ENCODE measurements at places on chromosomes 5 and 9. TPM values are rescaled to one million over a fixed set of nuclear protein-coding genes. Genes with fewer than 3 reads are reported as not detected.

The NR4A3 gene
- 3.5 TPM for total RNA-seq

The SLC24A2 gene
- not detected for total RNA-seq

The CTXN3 gene
- total RNA-seq, result not detected

The GADD45G gene
- total RNA-seq, result 0.42 TPM

The HRCT1 gene
- total RNA-seq, result 0.30 TPM

The STPG3 gene
- not detected for total RNA-seq

The MRPS30 gene
- total RNA-seq, result 40.3 TPM

The PLAC8L1 gene
- total RNA-seq, result not detected

The HTR1A gene
- total RNA-seq, result not detected

The GLT6D1 gene
- total RNA-seq, result not detected

The TNFSF15 gene
- total RNA-seq, result 0.40 TPM

The GABRA1 gene
- not detected for total RNA-seq

The RGMB gene
- total RNA-seq, result 9.3 TPM

The DMRT2 gene
- total RNA-seq, result not detected

The LRRC19 gene
- not detected for total RNA-seq

The OBP2B gene
- total RNA-seq, result not detected

The TTC23L gene
- not detected for total RNA-seq

The PPIC gene
- total RNA-seq, result 17.8 TPM

The MAP1B gene
- 41.8 TPM for total RNA-seq

The C9orf50 gene
- total RNA-seq, result not detected

The TSSK1B gene
- total RNA-seq, result not detected

The FBN2 gene
- 17.3 TPM for total RNA-seq

The ARL14EPL gene
- 0.19 TPM for total RNA-seq

The SNAPC3 gene
- total RNA-seq, result 15.5 TPM

The CCDC171 gene
- total RNA-seq, result 0.30 TPM

The PCDHB8 gene
- 0.25 TPM for total RNA-seq

The DNAH5 gene
- total RNA-seq, result 1.4 TPM

The PRRC1 gene
- total RNA-seq, result 50.7 TPM

The SLC6A19 gene
- total RNA-seq, result not detected

The PTTG1 gene
- total RNA-seq, result 235 TPM

The MELK gene
- 75.9 TPM for total RNA-seq

The LCN15 gene
- total RNA-seq, result not detected
